ENCODE measurements at places on chromosomes 4 and X.
A peak's percentile ranks its signal among the peaks of the same experiment; 100 is the strongest.

GRCh38 chr4:41258783-41259182 lies 2.1 kb downstream of the UCHL1 start:
- peak; percentile 22 for DNase-seq

DNA sequence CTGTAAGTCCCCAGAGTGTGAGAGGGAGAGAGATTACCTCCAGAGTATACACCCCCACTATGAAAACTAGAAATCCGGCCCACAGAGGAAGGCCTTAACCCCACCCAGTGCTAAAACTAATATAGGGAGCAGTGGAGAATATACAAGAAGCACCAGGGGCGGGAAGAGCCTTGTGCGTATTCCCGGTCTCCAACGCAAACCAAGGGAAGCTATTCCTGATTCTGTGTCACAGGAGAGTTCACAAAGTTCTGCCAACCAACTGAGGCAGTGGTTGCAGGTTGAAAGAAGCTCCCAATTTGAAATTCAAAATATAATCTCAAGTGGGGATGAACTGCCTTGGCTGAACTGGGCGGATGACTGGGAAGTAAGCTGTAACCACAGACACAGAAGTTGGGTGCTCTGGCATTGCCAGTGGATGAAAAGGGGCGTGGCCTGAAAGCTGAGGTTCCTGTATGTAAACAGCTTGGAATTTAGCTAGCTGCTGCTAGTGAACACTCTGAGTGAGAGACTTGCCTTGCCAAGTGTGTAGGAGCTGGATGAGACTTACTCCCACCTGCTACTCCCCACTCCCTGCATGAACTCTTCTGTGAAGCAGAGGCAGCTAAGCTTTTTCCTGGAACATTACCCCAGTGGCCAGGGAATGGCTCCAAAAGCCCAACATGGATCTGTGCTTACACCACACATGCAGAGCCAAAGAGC lies 32.7 kb downstream of the ELF2 start:
- DNase-seq: no peak

GRCh38 chrX:39726771-39727170 lies 371.0 kb downstream of the BCOR start:
- no peak for DNase-seq

DNA sequence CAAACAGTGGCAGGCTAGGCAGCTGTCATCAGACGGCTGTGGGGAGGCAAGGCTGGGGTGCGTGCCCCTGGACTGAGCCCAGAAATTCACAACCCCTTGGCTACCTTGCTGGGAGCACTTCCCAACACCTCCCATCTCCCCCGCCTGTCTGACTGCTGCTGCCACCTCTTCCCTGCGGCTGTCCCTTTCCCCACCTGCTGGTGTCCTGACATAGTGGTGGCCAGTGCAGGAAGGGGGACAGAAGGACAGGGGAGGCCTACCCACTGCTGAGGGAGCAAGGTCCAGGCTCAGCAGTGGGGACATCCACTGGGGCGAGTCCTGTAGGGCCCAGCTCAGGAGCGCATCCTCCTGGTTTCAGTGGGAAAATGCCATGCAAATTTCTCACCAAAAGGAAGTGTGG lies 3.4 kb downstream of the ABCD1 start:
- DNase-seq: no peak

- DNase-seq: no peak
Observed at GRCh38 chr4:87512400-87512799, 16.8 kb downstream of the SPARCL1 start.

GRCh38 chr4:146124023-146124680 lies 51.4 kb upstream of the LSM6 start:
- no peak for DNase-seq

DNA sequence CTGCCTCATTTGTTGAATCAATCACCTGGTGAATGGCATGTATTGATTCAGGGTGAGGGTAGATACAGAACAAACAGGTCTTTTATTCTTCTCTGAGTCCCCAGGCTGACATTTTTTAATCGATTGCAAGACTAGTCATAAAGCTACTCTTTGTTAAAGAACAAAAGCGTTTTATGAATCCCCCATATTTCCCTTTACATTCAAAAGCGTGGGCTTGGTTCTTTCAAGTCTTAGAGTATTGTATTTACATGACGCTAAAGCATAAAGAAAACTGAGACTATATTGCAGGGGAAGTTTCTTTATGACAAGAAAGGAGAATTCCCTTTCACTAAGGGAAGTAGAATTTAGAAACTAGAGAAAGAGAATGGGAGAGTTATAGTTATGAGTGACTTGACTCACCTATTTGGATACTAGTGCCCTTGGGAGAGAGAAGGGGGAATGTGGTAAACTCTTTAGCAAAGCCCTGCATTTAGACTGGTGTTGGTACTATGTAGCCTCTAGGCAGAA lies 69.3 kb upstream of the PDE5A start:
- DNase-seq: no peak

DNA sequence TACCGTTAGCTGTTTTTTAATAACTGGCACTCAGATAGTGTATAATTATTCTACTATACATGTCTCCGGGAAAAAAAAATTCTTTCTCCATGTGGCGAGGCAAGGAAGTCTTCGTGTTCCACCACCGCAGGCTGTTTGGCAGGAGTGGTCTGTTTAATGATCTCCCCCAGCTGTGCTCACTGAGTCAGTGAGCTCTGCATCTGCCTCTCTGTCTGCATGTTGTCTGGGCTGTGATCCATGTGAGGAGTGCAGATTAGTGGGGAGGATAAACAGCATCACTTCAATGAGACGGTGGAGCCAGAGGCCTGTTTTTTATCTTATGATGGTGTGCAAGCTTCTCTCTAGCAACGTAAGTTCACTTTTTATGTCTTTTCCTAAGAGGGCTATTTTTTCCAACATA lies 69.8 kb downstream of the RPS3A start:
- DNase-seq: no peak

GRCh38 chr4:13461191-13461905 lies 22.8 kb downstream of the RAB28 start:
- DNase-seq: no peak

DNA sequence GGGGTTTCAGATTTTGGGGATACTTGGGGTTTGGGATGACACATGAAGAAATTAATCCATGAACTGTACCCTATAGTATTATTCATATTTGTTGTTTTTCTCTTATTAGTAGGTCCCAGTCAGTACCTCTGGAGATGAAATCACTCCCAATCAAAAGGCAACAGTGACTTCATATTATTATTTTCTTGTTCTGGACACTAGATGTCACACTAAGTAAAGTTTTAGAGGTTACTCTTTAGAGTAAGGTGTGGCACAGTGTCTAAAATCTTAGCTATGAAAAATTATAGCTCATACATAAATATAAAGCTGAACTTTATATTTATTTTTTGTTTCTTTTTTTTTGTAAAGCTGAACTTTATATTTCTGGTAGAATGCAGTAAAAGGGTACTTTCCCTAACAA lies 35.1 kb downstream of the FAM114A1 start:
- peak; percentile 13 for DNase-seq

DNA sequence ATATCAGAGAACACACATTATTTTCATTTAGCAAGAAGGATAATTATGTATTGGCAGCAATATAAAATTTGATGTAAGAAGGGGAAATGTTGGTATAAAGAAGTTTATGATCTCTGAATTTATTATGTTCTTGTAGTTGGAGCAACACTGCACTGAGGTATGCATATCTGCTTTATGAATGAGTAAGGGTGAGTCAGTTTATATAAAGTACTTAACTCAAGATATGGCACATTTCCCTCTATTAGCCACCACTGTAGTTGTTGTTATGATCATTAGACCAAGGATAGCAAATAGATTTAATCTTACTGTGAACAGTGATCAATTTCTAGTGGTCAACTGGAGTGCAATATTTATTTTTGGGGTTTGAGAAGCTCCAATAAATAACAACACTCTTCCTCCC lies 66.6 kb downstream of the SNX25 start:
- no peak for DNase-seq

DNA sequence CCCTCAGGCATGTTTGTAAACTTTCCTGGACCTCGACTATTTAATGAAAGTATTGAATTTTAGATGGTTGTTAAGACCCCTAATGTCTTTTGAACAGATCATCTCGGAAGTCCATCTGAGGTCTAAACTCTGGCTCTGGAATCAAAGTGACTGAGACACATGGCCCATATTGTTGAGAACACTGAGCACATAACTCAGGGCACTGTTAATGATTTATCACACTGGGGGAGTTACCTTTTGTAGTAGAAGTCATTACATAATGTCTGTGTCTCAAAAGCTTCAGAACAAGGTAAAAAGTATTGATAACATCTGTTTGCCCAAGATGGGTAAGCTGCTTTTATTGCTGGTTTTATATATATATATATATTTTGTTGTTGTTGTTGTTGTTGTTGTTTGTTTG lies 103.4 kb upstream of the HS3ST1 start:
- no peak for DNase-seq

GRCh38 chrX:123801901-123802300 lies 58.0 kb upstream of the XIAP start:
- DNase-seq: no peak

DNA sequence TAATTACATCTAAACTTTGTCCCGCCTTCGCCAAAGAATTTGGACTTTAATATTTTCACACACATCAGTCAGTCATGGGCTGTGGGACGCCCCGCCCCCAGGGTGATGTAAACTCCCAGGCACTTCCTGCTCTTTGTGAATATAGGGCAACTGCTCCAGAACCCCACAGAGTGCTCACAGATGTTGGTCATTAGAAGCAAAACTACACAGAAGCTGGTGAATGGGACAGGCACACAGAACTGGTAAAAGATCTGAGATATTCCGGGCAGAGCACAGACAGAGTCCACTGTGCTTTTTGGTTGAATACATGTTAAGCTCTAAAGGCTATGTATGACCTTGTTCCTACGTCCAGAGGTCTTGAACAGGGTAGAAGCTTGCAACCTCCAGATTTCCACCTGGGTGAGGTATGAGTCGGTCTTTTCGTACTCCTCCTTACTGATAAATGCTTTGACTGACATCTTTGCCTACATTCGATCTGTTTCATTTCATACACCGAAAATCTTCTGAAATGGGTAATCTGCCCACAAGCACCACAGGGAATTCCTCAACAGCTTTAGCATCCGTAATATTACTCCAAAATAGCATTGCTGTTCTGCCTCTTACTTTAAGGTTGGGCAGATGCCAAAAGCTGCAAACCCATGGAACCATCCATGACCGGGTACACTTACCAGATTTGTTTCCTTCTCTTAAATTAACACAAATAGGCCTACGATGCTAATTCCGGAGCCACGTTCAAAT lies 144.6 kb downstream of the AMELX start:
- DNase-seq: no peak

DNA sequence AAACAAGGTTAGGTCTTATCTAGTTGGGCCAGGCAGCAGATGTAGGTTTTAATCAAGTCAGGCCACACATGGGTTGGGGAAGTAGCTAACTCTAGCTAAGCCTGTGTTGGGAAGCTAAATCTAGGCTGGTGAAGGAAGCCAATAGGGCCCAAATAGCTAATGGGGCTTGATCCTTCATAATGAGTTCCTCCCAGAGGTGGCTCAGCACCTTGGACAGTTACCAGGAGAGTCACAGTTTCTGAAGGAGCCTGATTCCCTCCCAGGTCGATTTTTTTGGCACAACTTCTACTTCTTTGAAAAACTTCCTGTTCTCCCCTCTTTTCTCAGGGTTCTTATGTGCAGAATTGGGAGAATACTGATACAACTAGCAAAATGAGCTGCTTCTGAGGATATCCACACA lies 242.5 kb upstream of the PRPS2 start:
- DNase-seq: peak; percentile 17

- no peak for DNase-seq
Observed at GRCh38 chr4:182556580-182556979, 313.4 kb downstream of the TENM3 start.

DNA sequence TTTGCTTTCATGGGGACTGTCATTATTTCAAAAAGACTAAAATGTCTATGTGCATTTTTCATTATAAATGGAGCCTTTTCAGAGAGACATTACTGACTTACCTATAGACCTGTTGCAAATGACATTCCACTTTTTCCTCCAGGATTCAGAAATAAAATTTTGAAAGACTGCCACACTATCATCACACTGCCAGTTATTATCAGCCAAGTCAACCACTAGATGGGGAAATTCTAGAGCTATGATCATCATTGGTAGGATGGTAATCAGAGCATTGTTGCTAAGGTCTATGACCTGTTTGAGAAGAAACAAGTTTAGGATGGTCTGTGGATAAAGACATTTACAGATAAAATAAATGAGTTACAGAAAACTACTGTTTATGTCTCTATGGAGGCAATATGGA lies 22.5 kb downstream of the LRRC66 start:
- no peak for DNase-seq

GRCh38 chrX:102712981-102713625 lies 855 bp downstream of the GPRASP2 start:
- peak; percentile 54 for DNase-seq

DNA sequence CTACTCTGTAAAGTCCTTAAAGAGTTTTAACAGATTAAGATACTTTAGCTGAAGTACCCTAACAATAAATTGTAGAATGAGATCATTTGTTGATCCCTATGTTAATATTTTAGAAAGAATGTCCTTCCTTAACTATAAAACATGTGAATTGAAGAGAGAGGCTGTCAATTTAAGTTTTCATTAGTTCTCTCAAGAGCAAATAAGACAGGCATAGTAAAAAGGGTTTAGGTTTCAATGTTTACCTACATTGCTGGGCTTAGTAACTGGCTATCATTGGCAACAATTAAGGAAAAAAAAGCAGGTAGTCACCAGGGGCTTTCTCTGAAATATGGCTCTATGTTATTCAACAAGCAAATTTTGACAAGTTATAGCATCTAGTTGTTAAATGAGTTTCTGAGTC lies 91.5 kb downstream of the ATRX start:
- DNase-seq: no peak

- no peak for DNase-seq
Observed at GRCh38 chrX:133649651-133650050, 234.4 kb upstream of the GPC4 start.

DNA sequence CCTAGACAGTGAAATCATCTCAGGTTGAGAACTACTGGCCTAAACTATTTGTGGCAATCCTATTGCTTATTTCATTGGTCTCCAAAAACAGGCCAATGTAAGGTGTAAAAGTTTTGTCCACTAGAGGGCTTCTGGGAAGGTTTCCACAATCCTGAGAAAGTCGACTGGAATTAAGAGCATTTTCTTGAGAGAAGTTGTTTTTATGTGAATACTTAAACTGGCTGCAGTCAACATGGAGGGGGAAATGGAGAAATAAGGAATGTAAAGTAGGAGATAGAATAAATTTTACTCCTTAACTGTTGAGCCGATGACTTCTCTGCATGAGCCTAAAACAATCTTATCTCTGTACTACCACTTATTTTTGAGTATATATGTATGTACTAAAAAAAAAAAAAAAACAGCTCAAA lies 11.0 kb upstream of the EIF4E start:
- peak; percentile 54 for DNase-seq

Measured in HEK293T (cell line).